ENCODE measurements at places on chromosomes 11 and 22.
A peak's percentile ranks its signal among the peaks of the same experiment; 100 is the strongest.

DNA sequence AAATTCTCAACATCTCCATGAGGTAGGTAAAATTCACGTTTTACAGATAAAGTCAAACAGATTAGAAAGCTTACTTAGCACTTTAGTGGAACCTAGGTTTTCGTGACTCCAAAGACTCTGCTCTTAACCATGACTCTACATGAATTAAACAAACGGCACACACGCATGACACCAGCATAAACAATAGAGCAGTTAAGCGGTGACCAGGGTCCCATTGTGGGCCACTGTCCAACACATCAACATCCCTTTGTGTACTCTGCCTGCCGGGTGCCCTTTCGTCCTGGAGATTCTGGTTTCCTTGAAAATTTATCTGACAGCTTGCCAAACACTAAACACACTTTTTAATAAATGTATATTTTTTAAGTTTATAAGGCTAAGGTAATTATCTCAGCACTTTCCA, 941.7 kb downstream of the OPCML start:
- DNase-seq: no peak

- no peak for DNase-seq
Observed at GRCh38 chr11:3342709-3343108, 36.2 kb downstream of the ZNF195 start.

DNA sequence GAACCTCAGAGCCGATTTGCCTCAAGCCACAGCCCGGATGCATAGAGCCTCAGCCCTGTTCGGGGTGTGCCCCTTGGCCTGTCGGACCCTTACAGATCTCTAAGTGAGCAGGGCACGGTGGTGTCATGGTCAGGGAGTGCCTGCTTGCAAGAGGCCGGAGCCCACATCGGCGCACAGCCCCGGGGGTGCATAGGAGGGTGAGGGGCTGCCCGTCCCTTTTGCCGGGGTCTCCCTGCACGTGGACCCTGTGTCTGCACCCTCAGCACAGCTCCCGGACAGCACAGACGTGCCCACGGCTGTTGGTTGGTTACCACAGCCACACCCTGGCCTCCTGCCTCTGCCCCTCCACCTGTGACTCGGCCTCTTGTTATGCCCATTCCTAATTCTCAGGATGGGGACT, 6.5 kb downstream of the RAB36 start:
- DNase-seq: no peak

DNA sequence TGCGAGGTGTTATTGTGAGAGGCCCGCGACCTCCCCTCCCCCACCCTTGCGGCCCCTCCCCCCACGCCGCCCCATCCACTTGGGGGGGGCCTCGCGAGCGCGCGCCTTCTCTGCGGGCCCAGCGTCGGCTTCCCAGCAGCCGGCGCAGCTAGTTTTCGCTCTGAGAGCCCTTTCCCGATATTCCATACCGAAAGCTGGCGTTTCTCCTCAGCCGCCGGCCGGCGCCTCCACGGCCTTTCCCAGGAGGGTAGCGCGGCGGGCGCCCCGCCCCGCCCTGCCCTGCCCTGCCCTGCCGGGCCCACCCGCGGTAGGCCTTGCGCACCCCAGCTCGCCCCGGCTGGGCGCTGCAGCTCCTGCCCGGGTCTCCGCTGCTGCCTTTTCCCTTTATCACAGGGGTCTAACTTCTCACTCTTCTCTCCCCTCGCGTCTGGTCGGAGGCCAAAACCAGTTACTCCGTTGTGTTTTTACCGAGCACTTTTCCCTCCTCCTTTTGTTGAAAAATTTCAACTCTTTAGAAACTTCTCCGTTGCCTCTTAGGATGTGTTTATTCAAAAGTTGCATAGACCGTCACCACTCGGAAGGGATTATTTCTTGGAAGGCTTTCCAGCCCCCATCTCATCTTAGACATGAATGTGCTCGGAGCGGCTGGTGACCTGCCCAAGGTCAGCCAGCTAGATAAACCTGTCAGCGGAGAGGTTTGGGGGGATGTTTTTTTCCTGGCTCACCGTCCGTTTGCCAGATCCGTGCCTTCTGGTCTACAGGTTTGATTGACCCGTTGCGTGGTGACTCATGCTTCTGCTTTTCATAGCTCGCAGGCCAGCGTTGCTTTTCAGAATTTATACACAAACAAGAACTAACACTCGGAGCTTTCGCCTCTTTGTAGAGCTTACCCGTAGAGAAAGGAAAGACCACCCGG, 648 bp downstream of the PAFAH1B2 start:
- peak; percentile 58 for DNase-seq

- DNase-seq: no peak
Observed at GRCh38 chr22:38925571-38926041, 31.8 kb upstream of the APOBEC3A start.

DNA sequence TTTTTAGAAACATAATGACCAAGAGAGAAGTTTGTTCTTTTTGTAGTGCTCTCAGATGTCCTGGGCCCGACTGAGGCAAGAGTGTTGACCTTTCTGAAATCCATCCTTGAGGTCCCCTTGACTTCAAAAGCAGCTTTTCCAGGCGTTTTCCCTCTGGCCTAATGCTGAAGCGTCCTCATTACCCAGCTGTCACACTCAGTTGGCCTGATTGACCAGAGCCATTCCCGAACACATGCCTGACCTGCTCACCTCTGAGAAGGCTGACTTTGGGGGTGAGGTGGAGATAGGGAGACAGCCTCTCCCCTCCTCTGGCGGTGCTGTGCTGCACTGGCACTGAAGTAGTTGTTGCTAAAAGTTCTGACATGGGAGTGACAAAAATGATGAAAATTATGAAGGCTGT, 66.9 kb downstream of the ALX4 start:
- DNase-seq: no peak

- no peak for DNase-seq
Observed at GRCh38 chr11:115885535-115886421, 381.6 kb upstream of the CADM1 start.

DNA sequence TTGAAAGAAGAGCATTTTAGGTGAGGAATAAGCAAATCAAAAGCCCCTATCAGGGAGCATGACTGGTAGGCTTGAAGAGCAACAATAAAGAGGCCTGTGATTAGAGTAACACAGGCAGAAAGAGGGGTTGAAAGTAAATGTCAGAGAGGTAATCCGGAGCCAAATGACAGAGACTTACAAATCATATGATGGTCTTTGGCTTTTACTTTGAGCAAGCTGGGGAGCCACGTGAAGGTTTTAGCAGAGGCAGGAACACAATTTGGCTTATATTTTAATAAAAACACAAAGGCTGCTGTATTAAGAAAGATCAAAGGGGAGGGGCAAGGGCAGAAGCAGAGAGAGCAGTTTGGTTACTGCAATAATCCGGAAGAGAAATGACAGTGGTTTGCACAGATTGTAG, 12.8 kb upstream of the NARS2 start:
- no peak for DNase-seq

DNA sequence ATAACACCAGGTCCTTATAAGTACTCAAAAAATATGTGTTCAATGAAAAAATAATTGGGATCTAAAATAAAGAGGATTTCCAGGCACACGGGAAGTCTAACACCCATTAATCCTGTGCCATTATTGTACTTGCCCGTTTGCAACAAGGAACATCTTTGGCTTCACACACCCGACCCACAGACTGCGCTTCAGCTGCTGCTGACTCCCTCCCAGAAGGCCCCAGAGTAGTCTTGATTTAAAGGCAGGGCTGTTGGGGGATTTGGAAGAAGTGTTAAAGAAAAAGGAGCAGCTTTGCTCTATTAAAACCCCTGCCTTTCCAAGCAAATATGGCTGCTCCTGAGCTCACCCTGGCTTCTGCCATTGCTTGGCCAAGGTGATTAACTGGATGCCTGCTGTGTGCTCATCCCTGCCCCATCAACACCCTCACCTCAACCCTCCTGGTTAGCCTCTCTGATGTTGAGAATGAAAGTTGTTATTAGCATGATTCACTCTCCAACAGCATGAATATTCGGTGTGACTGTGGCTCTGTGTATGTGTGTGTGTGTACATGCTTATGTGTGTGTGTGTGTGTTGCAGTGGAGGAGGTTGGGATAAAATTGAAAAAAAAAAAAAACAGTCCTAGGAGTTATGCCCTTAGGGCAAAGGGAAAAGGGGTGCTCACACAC, 76.1 kb downstream of the KIRREL3 start:
- no peak for DNase-seq

DNA sequence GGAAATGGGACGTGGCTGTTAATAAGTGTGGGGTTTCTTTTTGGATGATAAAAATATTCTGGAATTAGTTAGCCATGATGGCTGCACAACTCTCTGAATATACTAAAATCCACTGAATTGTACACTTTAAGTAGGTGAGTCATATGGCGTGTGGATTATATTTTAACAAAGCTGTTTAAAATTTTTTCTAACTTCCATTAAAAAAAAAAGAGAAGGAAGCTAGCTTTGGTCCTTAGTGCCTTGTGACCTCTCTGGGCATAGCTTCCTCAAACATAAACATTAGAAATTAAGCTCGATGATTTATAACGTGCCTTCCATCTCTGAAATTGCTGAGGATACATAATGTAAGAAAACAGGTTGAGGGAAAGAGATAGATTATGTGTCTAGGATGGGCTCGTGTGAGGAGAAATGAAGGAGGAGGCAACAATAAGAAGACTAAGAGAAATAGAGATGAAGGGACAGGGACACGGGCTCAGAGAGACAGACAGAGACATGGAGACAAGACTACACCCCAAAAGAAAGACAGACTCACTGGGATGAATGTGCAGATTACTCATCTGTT, 20.0 kb downstream of the IRAG1 start:
- DNase-seq: no peak

DNA sequence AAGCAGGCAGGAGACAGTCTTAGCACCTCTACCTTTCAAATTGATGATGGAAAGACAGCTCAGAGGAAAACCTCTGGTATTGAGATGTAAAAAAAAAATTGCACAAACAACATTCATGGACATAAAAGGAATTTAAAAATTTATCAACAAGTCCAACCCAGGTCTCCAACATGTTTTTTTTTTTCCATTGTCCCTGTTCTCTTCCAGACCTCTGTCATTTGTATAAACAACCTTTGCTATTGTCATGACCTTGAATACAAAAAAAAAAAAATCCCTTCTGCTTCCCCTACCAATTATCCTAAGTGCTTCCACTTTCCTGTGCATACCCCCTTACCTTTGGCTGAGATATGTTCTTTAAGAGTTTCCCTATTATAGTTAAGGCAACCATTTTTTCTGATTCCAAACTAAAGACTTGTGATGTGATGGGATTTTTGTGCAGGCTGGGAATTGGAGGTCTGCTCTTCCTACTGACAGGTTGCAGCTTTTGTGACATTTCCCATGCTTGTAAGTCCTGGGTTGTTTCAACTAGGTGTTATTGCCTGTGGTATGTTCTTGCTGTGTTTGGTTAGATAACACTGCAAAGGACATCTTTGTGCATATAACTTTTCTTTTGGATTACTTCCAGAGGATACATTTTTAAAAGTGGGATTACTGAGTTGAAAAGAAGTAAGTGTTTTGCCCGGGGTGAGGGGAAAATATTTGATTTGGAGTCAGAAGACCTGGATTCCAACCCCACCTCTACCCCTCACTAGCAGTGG, 67.1 kb downstream of the KIAA1671 start:
- DNase-seq: no peak

Data from GM23338 (cell line).